Activated CD8-positive, alpha-beta memory T cell treated with anti-CD3 and anti-CD28 coated beads for 48 hours (primary cell): ENCODE measurements at places on chromosomes 2 and 18.

DNA sequence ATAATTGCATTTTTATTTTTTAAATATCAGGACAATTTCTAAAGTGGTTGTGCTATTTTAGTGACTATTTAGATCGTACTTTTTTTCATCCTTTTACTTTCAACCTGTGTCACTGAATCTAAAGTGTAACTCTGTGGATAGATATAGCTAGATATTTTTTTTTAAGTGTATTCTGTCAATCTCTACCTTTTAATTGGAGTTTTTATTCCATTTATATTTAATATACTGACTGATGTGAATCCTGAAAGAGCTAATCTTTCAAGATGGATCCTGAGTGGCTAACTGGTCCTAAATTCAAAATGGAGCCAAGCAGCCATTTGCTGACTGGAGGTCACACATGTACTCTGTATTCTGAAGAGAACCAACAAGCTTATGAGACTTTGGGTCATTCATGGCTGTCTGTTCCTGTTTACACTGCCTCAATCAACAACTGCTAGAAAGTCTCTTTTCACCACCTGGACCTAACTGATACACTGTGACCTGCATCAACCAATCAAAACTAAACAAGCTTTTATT is 4.6 kb upstream of the PSMD14 start:
- no peak for DNase-seq

DNA sequence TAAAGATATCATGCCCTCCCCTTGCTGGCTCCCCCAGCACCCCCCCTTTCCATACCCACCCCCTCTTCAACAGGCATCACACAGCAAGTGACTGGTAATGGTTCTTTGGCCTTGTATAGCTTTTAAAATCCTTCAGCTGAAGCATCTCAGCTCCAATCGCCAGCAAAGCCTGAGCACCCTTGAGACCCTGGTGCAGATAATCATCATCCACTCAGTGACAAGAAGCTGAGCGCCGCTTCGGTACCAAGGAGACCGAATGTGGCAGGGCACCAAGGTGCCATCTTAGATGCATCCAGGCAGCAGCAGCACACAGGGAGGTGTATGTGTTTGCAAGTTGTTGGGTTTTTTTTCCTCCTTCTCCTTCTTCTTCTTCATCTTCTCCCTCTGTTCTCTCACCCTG is 232.7 kb downstream of the BCL11A start:
- no peak for DNase-seq

DNA sequence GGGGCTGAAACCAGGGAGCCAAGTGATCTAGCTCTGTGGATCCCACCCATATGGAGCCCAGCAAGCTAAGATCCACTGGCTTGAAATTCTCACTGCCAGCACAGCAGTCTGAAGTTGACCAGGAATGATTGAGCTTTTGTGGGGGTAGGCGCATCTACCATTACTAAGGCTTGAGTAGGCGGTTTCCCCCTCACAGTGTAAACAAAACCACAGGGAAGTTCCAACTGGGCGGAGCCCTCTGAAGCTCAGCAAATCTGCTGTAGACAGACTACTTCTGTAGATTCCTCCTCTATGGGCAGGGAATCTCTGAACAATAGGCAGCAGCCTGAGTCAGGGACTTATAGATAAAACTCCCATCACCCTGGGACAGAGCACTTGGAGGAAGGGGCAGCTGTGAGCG is 96.7 kb downstream of the CCDC148 start:
- DNase-seq = no peak

- DNase-seq = no peak
Measured at GRCh38 chr18:48896326-48896874, 54.4 kb downstream of the SMAD7 start.

- no peak for DNase-seq
Measured at GRCh38 chr2:85439986-85440385, 21.5 kb downstream of the SH2D6 start.
